ENCODE measurements at places on chromosomes 11 and 22.

- DNase-seq, result no peak
Measured at GRCh38 chr11:120385655-120386054, 49.4 kb downstream of the ARHGEF12 start.

GRCh38 chr11:76803023-76803422 lies 19.9 kb downstream of the TSKU start:
- DNase-seq, result peak; percentile 3

GRCh38 chr11:30553521-30554110 lies 32.5 kb downstream of the MPPED2 start:
- DNase-seq, result no peak

GRCh38 chr11:84022201-84022600 lies 736.0 kb upstream of the CCDC90B start:
- no peak for DNase-seq

GRCh38 chr11:72061739-72062396 lies 18.5 kb downstream of the NUMA1 start:
- DNase-seq, result no peak

- DNase-seq, result no peak
Measured at GRCh38 chr11:75113030-75113429, 16.4 kb upstream of the OR2AT4 start.

DNA sequence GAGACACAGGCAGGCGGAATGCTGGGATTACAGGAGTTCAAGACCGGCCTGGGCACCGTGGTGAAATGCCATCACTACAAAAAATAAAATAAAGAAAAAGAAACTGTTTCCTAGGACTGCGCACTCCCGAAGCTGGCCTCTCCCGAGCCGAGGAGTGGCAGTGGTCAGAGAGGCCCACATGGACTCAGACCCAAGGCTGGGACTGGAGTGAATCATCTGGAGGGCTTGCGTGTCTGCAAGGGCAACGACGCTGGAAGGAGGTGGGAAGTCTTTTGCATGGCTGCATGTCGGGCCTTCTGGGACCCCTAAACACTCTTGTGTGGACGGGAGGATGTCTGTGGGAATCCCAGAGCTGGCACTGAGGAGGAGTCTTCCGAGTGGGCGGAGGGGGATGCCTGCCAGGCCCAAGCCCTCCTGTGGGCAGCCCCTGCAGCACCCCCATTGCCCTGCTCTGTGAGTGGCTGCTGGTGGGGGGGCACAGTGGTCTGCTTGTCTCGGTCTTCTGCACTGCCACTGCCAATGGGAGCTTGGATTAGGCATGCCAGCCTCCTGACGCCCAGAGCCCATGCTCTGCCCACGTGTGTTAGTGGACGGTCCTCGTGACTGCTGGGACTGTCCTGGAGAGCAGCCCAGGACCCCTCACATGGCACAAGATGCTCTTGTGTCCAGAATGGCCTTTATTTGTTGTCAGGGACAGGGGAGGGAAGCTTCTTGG lies 1.8 kb upstream of the AP2A2 start:
- no peak for DNase-seq

GRCh38 chr11:64122411-64123410 lies 43.2 kb downstream of the MACROD1 start:
- peak; percentile 64 for DNase-seq

All from muscle of back (tissue), 13 donors.